NCI-H187 treated with DMSO at 0.1 percent for 48 hours (cell line): ENCODE measurements at places on chromosomes 12 and 14.

DNA sequence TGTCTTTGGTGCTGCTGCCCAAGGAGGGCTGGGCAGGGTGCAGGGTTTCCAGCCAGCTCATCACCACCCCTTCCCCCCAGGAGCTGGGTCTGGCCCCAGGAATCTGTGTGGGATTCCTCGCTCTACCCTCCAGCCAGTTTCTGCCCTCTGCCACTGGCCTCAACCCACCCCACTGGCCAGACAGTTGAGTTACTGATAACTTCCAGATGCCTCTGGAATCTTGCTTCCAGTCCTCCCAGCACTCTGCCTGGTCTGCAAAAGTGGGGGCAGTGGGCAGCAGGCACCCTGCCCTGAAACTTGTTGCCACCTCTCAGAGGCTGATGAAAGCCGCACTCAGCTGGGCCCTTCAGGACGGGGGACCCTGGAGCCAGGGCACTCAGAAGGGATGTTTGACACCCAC, 20.1 kb upstream of the TBX3 start:
- DNase-seq: no peak

DNA sequence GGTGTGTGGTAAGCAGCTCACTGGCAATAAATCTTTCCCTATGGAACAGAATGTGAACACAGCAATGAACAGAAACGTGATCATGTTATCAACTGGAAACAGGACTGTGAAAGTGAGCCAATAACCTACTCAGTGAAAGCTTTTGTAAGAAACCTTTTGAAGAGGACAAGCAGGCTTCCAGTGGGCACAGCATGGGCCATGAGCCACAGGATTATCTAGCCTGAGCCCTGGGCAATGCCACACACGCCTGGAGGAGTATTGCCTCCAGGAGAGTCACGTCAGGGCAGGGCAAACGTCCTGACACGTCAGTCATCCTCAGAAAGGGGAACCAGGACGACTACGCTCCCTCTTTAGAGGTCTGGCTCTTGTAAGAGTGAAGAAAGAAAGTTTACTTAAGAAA, 32.3 kb downstream of the NRDE2 start:
- DNase-seq: no peak

DNA sequence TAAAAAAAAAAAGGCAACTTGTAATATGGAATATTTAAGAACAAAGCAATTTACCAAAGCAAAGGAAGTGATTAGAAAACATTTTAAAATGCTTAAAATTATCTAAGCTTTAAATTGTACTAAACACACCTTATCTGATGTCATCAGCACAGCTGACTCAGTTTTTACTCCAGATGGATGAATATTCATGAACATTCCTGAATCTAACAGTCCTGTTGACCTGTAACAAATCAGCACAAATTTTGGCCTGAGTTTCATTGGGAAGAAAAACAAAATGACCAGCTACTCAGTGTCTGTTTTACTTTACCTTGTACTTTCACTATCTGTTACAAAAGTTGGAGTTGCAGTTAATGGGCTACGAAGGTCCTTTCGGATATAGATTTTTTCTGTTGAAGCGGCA, 16.0 kb downstream of the NR2C1 start:
- DNase-seq: no peak

DNA sequence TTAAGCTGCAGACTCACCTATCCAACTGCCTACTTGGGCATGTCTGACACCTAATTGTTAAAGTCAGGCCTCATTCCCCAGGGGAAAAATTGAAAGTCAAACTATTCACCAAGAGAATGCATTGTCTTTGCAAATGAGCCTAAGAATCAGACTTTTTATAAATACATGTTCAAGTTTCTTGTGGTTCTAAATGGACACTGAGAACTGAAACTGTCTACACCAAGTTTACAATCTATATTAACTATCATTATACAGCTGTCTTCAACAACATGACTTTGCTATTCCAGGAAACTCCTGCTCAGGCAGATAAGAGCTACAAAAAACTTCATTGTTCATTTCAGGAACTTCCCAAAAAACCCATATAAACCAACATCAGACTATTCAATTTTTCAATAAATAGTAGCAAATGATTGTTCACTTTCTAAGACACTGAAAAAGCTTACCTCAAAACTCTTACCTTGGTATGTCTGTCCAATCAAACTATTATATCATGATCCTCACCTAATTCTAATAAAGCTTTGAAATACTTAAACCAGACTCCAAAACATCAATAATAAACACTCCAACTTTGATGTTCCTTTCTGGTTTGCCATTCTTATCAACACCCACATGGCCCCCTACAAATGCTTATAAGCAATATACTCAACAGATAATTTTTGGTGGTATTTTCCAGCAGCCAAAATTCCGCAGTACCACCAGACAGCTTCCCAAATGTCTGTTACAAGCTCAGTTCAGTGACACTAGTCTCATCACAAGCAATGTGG, 24.2 kb downstream of the CDK17 start:
- no peak for DNase-seq
